ENCODE measurements at places on chromosomes 16 and 17.

- no peaks in the 10 kb centered on the region for H3K27me3 ChIP-seq
- no peak overlapping the region for H3K27ac ChIP-seq
- no peak for DNase-seq
- H3K4me1 ChIP-seq = no peaks in the 10 kb centered on the region
- no peaks in the 10 kb centered on the region for H3K36me3 ChIP-seq
These were observed 9.2 kb downstream of the TANC2 start for GRCh38 chr17:62975206-62975605.

GRCh38 chr17:68972119-68972704, 17.0 kb upstream of the ABCA8 start:
- H3K27ac ChIP-seq = no peak overlapping the region
- H3K4me1 ChIP-seq = no peaks in the 10 kb centered on the region
- DNase-seq = peak; percentile 32
- H3K27me3 ChIP-seq = no peaks in the 10 kb centered on the region
- H3K4me3 ChIP-seq = no peak overlapping the region

GRCh38 chr17:32281011-32281451, 15.4 kb downstream of the RHBDL3 start:
- H3K4me1 ChIP-seq = peaks cover 9% of the 10 kb centered on the region
- no peaks in the 10 kb centered on the region for H3K36me3 ChIP-seq
- H3K27me3 ChIP-seq = no peaks in the 10 kb centered on the region
- DNase-seq = no peak
- no peak overlapping the region for H3K27ac ChIP-seq

DNA sequence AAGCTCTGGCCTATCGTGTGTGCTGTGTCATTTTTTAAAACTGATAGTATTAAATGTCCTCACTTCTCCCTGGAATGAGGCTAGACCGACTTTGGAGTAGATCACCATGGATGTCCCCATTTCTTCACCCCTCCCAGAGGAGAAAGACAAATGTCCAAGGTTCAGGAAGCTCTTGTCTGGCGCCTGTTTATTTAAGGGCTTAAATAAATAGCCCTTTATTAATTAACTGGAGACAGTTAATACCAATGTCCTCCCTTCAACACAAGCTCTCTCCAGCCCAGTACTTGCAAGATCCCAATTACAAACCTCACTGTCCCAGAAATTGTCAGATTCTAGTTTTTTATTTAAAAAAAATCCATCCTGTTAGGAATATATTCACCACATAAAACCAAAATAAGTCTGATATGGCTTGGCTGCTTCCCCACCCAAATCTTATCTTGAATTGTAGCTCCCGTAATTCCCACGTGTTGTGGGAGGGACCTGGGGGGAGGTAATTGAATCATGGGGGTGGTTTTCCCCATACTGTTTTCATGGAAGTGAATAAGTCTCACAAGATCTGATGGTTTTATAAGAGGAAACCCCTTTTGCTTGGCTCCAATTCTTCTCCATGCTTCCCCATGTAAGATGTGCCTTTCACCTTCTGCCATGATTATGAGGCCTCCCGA, 344.4 kb downstream of the SHISA9 start:
- H3K36me3 ChIP-seq = no peaks in the 10 kb centered on the region
- no peaks in the 10 kb centered on the region for H3K27me3 ChIP-seq
- DNase-seq = no peak
- no peak overlapping the region for H3K27ac ChIP-seq
- H3K4me3 ChIP-seq = no peak overlapping the region
- H3K4me1 ChIP-seq = peaks cover 2% of the 10 kb centered on the region

DNA sequence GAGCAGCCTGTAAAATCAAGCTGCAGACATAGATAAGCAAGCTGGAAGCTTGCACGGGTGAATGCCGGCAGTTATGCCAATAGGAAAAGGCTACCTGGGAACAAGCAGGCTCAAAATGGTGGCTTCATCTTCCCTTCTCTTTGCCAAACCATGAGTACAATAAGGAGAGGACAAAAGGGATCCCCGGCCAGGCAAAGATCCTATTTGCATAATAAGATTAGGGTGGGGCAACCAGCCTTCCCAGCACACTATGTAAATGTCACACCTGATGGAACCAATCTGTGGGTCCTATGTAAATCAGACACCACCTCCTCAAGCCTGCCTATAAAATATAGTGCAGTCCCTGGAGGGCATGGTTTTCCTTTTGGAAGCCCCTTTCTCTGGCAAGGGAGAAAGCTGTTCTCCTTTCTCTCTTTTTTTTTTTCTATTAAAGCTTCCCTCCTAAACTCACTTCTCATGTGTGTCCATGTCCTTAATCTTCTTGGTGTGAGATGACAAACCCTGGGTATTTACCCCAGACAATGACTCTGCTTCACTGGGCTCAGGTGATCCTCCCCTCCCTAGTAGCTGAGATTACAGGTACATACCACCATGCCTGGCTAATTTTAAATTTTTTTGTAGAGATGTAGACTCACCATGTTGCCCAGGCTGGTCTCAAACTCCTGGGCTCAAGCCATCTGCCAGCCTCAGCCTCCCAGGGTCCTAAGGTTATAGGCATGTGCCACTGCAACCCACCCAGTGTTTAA, 44.2 kb downstream of the PSMD12 start:
- DNase-seq = peak; percentile 86
- no peaks in the 10 kb centered on the region for H3K4me1 ChIP-seq
- no peak overlapping the region for H3K27ac ChIP-seq
- H3K27me3 ChIP-seq = no peaks in the 10 kb centered on the region

DNA sequence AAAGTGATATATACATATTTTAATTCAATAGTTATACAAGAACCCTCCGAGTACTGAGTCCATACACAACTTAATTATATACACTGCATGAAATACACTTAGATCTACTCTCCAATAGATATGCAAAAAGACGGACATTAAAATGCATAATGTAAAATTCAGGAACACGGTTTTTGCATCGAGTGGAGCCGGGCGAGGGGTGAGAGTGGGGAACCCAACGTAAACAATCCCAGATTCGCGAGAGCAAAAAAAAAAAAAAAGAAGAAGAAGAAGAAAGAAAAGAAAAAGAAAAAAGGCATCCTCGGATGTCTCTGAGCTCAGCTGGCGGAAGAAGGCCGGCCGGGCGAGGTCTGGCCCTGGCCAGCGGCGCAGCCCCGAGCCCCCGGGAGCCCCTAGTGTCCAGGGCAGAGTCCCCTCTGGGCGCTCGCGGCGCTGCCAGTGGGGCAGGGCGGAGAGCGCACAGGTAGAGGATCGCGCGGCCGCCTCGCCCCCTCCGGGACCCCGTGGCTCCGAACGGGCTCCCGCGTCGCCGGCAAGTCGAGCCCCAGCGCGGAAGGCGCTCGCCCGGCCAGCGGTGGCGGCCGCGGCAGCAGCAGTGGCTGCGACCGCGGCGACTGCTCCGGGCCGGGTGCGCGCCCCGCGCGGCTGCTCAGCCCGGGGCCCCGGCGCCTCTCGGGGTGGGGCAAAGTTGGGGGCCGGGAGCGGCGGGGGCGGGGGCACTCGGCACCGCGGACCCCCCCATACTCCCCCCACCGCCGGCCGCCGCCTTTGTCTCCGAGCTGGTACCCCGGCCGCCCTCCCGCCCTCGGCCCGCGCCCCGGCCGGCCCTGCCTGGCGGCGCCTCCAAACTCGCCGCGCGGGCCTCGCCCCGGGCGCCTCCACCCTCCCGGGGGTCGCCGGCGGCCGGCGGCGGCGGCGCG, 9.6 kb upstream of the ZFHX3 start:
- H3K27ac ChIP-seq = no peak overlapping the region
- peaks cover 7% of the 10 kb centered on the region for H3K4me1 ChIP-seq
- H3K36me3 ChIP-seq = no peaks in the 10 kb centered on the region
- H3K4me3 ChIP-seq = peak overlapping the region; percentile 26

DNA sequence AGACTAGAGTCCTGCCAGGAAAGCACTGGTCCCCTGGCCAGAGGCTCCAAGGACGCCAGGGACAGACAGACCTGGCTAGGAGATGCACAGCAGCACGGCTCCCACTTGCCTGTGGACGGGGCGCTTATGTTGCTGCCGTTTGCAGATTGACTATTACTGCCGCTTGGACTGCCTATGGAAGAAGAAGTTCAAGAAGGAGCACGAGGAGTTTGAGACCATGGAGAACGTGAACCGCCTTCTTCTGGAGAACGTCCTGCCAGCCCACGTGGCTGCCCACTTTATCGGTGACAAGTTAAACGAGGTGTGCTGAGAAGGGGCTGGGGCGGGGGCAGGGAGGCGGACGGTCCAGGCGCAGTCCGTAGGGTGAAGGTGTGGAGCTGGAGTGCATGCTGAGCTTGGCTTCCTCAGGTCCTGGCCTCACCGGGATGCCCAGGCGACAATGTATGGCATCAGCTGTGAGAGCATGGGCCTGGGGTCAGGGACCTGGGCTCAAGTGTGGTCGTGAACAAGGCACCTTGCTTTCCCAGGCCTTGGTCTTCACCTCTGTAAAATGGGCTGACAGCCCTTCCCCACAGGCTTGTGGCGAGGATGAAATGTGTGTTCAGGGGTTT, 45.6 kb downstream of the ADCY7 start:
- peaks cover 7% of the 10 kb centered on the region for H3K36me3 ChIP-seq
- H3K27ac ChIP-seq = no peak overlapping the region
- no peaks in the 10 kb centered on the region for H3K4me1 ChIP-seq
- no peaks in the 10 kb centered on the region for H3K27me3 ChIP-seq
- DNase-seq = no peak

DNA sequence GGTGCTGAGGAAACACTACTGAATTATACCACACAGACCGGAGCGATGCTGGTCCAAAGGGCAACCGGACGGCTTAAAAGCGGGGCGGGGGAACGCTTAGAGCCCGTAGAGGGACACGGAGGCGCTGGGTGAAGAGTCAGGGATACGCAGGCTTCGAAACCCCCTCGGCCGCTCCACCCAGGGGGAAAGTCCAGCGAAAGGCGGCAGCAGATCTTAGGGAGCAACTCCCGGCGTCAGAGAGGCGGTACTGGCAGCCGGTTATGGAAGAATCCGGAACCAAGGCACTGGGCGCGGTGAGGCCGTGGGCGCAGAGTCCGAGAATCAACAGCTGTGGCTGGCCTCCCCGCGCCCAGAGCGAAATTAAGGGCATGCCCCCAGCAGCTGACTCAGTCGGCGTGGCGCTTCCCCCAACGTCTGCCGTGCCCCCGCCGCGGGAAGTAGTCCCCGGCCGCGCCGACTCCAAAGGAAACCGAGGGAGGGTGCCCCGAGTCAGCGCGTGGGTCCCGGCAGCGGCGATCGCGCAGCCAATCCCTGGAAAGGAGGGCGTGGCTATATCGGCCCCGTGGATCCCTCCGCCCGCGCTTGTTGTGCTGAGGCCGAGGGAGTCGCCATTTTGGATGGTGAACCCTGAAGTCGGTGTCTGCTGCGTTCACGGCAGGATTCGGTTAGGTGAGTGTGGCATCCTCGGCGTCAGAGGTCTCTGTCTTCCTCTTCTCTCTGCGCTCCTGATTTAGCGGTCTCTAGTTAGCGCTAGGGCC, at the start of gene IST1:
IST1 (plus strand) TSS at position 611 of the 758 bp plus-strand sequence. CDS start 20,110 bp downstream, outside the sequence.
- H3K4me1 ChIP-seq = no peaks in the 10 kb centered on the region
- peak; percentile 99 for DNase-seq
- H3K27ac ChIP-seq = peak within 1 kb of the TSS; percentile 98
- no peaks in the 10 kb centered on the region for H3K36me3 ChIP-seq

GRCh38 chr17:56121191-56122051, 31.9 kb upstream of the ANKFN1 start:
- peak; percentile 36 for DNase-seq
- H3K27me3 ChIP-seq = no peaks in the 10 kb centered on the region
- no peaks in the 10 kb centered on the region for H3K4me1 ChIP-seq
- no peaks in the 10 kb centered on the region for H3K36me3 ChIP-seq
- no peak overlapping the region for H3K4me3 ChIP-seq

GRCh38 chr17:58421711-58422110, 4.4 kb upstream of the RNF43 start:
- no peaks in the 10 kb centered on the region for H3K36me3 ChIP-seq
- peak; percentile 75 for DNase-seq
- no peaks in the 10 kb centered on the region for H3K27me3 ChIP-seq
- no peak overlapping the region for H3K4me3 ChIP-seq
- no peak overlapping the region for H3K27ac ChIP-seq
- no peaks in the 10 kb centered on the region for H3K4me1 ChIP-seq

- no peaks in the 10 kb centered on the region for H3K27me3 ChIP-seq
- H3K4me3 ChIP-seq = no peak overlapping the region
- DNase-seq = peak; percentile 51
- no peak overlapping the region for H3K27ac ChIP-seq
- H3K36me3 ChIP-seq = no peaks in the 10 kb centered on the region
These were observed 31.6 kb upstream of the CDRT15 start for GRCh38 chr17:14268264-14268663.

- no peak overlapping the region for H3K4me3 ChIP-seq
- peaks cover 2% of the 10 kb centered on the region for H3K36me3 ChIP-seq
- no peak overlapping the region for H3K27ac ChIP-seq
- H3K27me3 ChIP-seq = no peaks in the 10 kb centered on the region
- H3K4me1 ChIP-seq = no peaks in the 10 kb centered on the region
These were observed 24.8 kb downstream of the PDIA2 start for GRCh38 chr16:307691-308312.

DNA sequence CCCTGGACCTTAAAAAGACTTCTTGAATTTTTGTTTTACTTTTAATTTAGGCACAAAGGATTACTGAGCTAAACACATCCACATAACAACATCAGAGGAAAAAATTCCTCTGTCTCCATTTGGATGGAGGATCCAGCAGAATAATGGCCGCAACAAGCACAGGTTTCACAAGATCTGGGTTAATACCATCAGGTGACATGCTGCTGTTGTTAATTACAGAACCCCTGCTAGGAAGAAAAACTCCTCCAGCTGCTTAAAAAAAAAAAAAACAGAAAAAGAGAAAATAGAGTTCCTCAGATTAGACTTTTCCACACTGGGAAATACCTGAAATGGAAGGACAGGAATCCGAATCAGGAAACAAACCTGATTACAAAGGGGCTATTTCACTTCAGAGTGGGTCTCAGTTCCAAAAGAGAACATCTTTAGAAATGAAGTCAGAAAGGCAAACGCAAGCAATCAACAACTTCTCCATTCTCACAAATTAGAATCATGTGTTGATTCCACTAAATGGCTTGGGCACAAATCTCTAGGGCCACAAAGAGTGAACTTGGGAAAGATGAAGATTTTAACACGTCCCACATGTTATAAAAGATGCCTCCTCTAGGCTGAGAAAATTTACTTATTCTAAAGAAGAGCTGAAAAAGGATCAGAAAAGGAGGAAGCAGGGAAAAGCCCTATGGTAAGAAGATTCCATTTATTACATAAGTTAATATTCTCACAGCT, 44.0 kb downstream of the SPOP start:
- H3K27ac ChIP-seq = no peak overlapping the region
- no peaks in the 10 kb centered on the region for H3K27me3 ChIP-seq
- DNase-seq = peak; percentile 19
- peaks cover 2% of the 10 kb centered on the region for H3K4me1 ChIP-seq

GRCh38 chr16:55372792-55373488, 48.9 kb downstream of the IRX6 start:
- no peak overlapping the region for H3K4me3 ChIP-seq
- DNase-seq = no peak
- H3K27me3 ChIP-seq = peaks cover 4% of the 10 kb centered on the region
- H3K4me1 ChIP-seq = peaks cover 2% of the 10 kb centered on the region
- no peak overlapping the region for H3K27ac ChIP-seq

GRCh38 chr17:40122999-40123810, 1.4 kb downstream of the MSL1 start:
- H3K36me3 ChIP-seq = peaks cover 6% of the 10 kb centered on the region
- no peaks in the 10 kb centered on the region for H3K27me3 ChIP-seq
- peak; percentile 88 for DNase-seq
- H3K4me1 ChIP-seq = peaks cover 3% of the 10 kb centered on the region

Measured in mesendoderm (in vitro differentiated cells).